ENCODE measurements at places on chromosomes 11 and 22.

DNA sequence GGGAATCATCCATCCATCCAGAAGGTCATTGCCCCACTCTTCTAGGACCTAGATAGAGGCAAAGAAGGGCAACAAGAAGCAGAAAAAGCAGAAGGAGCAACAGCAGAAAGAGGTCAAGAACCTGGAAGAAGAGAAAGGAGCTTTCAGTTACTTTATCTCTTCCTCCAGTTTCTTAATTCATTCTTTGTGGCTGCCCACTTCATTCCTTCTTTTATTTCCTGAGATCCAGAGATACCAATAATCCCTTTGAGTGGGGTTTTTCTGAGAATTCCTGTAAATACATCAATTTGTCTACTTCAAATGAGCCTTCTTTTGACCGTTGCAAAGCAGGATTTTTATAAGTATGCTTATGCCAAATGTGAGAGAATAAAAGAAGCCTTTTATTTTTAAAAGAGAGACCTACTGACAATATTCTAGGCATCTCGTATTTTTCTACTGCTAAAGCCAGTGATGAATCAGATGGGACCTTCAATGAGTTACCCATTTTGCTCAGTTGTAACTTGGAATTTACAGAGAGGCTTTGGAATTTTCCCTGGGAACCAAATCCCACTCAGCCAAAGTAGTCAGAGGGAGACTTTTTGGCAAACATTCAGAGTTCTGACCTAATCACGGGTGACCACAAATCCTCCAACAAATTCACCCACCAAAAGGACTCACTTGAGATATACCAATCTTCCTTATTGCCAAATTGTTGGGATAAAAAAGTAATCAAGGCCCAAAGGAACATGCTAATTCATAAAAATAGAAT, 54.9 kb downstream of the ZC3H12C start:
- peak; percentile 88 for DNase-seq

DNA sequence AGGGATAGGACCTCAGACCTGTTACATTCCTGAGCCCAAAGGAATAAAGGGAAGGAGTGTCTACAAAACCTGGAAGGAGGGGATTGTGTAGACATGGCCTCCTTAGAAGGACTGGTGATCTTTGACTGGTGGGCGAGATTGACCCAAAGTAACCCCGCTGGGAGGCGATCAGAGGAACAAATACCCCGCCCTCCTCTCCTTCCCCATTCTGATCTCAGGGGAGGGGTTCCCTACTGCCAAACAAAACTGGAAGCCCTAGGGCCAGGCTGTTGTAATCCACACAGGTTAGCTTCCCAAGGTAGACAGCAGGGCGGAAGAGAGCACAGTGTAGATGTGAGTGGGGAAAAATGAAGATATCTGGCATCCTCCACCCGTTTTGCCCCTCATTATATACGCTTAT, 24.7 kb downstream of the NCF4 start:
- DNase-seq: no peak

DNA sequence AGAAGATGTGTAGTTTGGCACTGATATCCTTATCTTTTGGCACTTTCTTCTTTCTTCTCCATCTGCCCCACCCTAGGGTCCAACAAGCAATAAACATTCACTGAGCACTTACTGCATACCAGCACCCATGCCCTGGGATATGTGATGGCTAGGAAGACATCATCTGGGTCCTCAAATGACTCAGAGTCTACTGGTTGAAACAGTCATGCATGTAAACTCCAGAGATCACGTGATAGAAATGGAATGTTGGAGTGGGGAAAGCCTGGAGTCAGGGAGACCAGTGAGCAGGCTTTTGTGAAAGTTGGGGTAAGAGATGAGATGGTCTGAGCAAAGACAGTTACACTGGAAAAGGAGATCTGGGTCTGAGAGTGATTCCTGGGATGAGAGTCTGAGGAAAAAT, 724.9 kb upstream of the TENM4 start:
- DNase-seq: no peak

- DNase-seq: peak; percentile 64
These were observed 79.9 kb upstream of the RAB1B start for GRCh38 chr11:66188580-66188979.

DNA sequence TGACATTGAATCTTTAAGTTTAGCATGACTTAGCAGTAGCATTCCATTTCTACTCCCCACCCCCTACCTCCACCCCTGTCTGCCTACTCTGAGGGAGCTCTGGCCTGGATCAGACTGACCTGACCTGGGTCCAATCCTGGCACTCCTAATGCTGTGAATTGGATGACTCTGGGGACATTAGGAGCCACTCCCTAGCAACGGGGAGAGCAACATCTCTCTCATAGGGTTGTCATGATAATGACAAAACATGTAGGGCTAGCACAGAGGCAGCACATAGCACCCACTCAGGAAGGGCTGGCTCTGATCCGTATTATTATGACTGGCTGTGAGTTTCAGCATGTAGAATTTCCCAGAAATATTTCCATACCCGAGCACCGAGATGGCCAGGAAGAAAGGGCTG, 40.5 kb downstream of the CABIN1 start:
- DNase-seq: no peak

DNA sequence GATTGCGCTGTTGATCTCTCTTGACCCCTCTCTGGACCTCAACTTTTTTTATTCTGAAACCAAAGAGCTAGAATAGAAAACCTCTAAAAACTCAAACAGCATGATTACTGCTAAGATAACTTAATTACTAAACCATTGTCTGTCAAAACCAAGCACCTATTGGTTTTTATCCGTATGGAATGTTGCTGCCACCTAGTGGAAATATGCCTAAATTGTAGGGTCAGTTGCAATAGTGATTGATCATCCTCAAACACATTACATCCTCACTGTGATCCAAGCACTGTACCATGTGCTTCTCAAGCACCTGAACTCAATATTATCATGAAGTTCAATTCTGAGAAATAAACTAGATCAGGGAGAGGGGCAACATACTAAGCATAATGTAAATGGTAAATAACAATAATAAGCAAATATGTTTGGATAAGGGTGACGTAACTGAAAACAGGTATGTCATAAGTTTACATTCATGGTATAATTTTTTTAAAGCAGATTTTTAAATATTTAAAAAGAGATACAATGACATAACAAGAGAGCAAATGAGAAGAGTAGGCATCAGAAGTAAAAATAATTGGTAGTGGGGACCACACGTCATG, 3.8 kb upstream of the OR5A2 start:
- peak; percentile 50 for DNase-seq

GRCh38 chr11:970319-970871, 44.7 kb downstream of the AP2A2 start:
- DNase-seq: no peak

- DNase-seq: peak; percentile 99
These were observed 61.0 kb upstream of the PLET1 start for GRCh38 chr11:112321501-112322172.

DNA sequence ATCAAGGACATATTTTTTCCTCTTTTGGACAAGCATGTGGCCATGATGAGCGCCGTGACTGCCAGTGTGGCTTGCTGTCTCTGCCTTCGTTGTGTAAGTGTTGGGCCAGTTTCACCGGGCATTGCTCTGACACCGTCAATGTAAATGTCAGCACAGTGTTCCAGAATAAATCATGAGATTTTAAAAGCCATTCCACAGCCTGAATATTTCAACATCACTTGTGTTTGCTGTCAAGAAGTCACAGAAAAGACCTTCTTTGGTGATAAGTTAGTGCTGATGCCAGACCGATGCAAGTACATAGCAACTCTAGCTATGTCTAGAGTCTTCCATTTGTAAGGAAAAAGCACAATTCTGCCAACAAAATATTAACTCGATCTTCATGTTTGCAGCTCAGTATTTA, 467.8 kb downstream of the TBC1D22A start:
- no peak for DNase-seq

- no peak for DNase-seq
These were observed 44.9 kb downstream of the CPT1A start for GRCh38 chr11:68796801-68797200.

- DNase-seq: no peak
These were observed 11.2 kb upstream of the BIRC3 start for GRCh38 chr11:102306048-102306597.

DNA sequence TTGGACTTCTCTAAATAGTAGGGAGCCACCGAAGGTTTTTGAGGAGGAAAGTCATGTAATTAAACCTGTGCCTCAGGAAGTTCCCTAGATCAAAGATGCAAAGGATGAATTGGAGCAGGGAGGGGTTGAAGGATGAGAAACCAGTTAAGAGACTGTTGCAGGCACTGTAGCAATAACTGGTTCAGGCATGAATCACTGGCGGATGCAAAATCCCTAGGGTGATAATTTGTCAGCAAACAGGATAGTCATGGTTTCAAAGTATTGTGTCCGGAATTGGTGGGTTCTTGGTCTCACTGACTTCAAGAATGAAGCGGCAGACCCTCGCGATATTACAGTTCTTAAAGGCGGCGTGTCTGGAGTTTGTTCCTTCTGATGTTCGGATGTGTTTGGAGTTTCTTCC, 19.9 kb downstream of the TRIOBP start:
- DNase-seq: peak; percentile 62

- no peak for DNase-seq
These were observed 8.3 kb upstream of the RTN4R start for GRCh38 chr22:20276468-20276867.

- no peak for DNase-seq
These were observed 5.0 kb downstream of the CYB561A3 start for GRCh38 chr11:61356706-61357105.

- no peak for DNase-seq
These were observed 21.9 kb upstream of the QSER1 start for GRCh38 chr11:32870676-32871075.

GRCh38 chr11:35304386-35304775, 115.0 kb downstream of the SLC1A2 start:
- DNase-seq: peak; percentile 24

DNA sequence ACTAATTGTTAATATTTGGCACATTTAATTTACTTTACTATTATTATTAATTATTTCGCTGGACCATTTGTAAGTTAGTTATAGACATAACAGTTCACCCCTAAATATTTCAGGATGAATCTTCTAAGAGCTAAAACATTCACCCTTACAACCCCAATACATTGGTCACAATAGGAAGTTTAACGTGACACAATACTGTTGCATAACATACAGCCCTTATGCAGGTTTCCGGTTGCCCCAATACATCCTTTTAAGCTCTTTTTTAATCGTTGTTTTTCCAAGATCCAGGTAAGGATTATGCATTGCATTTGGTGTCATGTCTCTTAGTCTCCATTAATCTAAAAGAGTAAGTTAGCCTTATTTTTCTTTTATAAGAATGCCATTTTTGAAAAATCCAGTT, 71.2 kb downstream of the HSD17B12 start:
- DNase-seq: no peak

DNA sequence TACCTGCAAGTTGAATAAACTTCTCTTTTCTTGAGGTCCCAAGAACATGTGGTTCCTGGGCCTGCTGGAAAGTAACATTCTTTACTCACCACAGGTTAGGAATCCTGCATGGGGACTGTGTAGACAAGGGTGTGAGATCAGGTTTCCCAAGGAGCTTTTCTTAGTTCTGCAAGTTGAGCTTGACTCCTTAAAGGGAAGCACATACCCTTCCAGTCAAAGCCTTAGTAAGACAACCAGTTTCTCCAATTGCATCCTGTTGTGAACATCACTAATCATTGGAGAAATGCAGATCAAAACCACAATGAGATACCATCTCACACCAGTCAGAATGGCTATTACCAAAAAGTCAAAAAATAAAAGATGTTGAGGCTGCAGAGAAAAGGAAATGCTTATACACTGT, 48.3 kb upstream of the PAK1 start:
- DNase-seq: peak; percentile 8

DNA sequence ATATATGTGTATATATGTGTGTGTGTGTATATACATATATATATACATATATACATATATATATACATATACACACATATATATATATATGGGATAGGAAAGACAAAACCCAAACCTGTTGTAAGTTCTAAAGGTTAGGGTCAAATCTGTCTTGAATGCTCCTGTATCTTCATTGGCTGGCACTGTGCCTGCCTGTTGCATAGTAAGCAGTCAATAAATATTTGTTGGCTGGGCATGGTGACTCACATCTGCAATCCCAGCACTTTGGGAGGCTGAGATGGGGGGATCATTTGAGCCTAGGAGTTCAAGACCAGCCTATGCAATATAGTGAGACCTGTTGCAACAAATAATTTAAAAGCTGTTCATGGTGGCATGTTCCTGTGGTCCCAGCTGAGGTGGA, 205.4 kb downstream of the DBX1 start:
- no peak for DNase-seq

DNA sequence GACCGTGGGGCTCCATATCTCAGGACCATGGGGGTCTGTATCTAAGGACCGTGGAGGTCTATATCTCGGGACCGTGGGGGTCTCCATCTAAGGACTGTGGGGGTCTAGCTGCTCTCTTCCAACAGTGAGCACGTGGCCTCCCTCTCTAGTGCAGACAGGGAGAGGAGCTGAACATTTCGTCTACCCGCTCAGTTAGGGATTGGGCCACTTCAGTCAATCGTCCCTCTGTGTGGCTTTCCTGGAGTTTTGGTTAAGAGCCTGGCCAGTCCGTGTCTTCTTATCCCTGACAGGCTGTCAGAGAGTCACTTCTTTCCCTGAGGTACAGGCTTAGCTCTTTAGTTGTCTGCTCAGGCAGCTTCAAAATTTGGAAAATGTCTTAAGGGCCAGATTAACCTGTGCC, 3.1 kb downstream of the KRTAP5-1 start:
- DNase-seq: no peak

DNA sequence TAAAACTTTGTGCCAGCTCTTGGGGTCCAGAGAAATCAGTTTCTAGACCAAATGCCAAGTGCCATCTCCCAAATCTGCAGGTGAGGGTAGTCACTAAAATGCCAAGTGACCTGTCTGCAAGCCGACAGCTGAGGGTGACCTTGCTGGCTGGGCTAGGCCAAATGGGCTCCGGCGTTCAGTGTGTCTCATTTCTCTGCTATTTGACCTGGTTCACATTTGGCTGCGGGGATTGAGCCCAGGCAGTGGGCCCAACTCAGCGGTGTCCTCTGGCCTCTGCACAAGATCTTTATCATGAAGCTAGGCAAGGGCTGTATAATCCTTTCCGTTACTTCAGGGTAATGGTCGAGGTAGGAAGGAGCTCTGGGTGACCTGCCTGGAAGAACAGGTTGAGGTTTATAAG, 87.5 kb downstream of the SNX19 start:
- no peak for DNase-seq

GRCh38 chr22:17303441-17303839, 65.8 kb upstream of the CECR2 start:
- no peak for DNase-seq

DNA sequence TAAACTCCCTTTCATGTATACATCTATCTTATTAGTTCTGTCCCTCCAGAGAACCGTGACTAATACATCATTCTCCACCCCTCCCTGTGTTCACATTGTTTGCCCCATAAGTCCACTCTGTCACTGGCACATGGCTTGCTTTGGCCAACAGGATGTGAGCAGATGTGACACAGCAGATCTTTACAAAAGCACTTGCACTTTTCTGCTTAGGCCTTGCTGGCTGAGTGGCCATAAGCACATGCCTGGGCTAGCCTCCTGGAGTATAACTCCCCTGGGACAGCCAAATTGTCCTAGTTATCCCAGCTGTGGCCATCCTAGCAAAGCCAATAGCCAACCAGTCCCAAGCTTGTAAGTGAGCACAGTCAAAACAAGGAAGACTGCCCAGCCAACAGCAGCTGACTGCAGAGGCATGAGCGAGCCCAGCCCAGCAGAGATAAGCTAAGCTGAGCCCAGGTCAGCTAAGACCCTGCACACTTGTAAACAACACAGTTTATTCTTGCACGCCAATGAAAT, 9.7 kb upstream of the RCN1 start:
- DNase-seq: peak; percentile 66

GRCh38 chr22:48660790-48661740, 1166.6 kb downstream of the BRD1 start:
- DNase-seq: no peak

Measured in fibroblast of villous mesenchyme (primary cell).